ENCODE measurements at places on chromosomes 6 and 20.

GRCh38 chr20:35621560-35621946 is 5.9 kb downstream of the SPAG4 start:
- no peak for DNase-seq

DNA sequence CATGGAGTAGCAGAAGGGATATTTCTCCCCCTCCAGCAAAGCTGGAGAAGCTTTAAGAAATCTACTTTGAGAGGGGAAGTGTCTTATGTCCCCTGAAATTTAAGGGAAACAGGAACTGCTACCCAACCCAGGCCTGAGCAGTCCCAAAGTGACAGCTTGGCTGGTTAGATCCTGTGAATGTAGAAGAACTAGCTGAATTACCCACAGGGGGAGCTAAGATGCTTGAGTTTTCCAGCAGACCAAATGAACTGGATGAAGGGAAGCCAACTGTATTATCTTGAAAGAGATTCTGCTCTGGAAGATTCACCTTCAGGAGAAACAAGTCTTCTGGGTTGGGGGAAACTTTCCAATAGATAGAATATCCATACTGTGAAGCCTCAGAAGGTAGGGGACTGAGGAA is 303.3 kb upstream of the MMS22L start:
- DNase-seq, result no peak

DNA sequence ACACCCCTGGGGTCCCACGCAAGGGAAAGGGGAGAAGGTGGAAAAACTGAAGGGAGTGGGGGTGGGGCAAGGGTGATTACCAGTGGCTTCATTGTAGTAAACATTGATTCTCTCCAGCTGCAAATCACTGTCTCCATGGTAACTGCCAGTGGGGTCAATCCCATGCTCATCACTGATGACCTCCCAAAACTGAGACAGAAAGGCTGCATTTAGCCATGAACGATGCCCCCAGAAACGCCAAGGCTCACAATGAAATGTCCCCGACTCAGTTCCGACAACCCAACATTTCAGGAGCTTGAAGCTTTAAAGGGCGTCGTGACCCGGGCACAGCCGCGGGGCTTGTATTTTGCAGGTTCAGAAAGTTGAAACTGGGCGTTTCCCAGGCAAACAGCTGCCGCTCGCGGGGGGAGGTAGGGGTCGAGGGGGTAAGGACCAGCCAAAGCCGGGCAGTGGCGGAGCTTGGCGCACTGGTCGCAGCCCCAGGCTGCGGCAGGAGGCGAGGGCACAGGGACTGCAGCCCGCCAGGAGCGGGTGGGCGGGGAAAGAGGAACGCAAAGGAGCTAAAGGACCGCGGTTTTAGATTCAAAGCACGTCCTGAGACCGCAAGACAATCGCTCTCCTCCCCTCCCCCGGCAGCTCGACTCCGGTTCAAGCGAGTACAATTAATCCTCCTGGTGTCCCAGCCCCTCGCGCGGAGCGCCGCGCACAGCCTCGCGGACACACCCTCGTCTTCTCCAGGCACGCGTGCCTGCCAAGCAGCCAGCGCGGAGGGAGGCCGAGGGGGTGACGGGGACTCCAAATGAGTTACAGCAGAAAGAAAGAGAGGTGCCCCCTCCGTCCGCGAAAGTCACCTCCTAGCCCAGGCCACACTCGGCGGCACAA is 731 bp downstream of the TUBB2B start:
- no peak for DNase-seq

GRCh38 chr6:46876126-46876525 is 45.6 kb downstream of the ADGRF5 start:
- DNase-seq, result peak; percentile 95

DNA sequence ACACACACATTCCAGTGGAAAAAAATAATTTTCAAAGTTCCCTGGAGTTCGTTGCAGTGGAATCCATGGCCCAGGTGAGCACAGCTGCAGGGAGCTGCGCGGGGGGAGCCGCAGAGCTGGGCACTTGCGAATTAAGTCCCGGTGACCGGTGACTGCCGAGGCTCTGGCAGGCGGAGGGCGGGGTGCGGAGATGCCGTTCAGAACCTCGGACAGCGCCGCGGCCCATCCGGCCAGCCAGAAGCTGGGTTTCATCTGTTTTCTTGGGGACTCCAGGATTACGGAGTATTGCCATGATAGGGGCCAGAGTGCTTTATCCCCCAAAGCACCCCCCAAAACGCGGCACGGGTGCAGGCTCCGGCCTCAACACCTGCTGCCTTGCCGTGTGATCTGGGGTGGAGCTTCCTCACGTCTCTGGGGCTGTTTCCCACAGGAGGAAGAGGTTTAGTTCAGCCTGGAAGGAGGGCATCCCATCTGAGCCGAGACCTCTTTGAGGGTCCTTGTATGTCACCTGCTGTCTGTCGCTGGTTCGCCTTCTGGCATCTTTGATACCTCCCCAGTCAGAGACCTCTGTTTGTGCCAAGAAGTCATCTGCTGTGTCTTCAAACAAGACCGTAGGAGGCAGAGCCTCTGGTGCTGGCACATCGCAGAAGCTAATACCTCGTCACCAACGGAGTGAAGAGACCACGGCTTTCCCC is 99.4 kb downstream of the YTHDF1 start:
- no peak for DNase-seq

All from epithelial cell of proximal tubule (primary cell).